ENCODE measurements at places on chromosomes 2 and 18.
A peak's percentile ranks its signal among the peaks of the same experiment; 100 is the strongest.

GRCh38 chr18:12417687-12418086 lies 10.0 kb downstream of the PRELID3A start:
- no peak for DNase-seq

GRCh38 chr2:121699421-121700333 lies 37.0 kb downstream of the NIFK start:
- peak; percentile 89 for DNase-seq

DNA sequence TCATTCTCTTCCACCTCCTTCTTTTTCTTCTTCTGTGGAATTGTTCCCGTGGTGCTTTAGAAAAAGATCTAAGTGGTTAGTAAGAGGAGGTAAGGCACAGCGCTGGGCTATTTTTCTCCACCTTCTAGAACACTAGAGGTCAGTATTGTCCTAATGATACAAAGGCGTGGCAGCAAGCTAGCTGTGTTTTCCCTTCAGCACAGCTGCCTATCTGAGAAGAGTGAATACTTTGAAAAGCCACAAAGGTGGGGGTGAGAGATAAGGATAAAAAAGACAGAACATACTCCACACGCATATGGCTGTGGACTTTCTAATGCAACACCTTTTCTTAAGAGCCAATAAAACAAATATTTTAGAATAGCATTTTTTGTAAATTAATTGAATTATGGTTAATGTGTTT lies 2.1 kb downstream of the CNTNAP5 start:
- no peak for DNase-seq

DNA sequence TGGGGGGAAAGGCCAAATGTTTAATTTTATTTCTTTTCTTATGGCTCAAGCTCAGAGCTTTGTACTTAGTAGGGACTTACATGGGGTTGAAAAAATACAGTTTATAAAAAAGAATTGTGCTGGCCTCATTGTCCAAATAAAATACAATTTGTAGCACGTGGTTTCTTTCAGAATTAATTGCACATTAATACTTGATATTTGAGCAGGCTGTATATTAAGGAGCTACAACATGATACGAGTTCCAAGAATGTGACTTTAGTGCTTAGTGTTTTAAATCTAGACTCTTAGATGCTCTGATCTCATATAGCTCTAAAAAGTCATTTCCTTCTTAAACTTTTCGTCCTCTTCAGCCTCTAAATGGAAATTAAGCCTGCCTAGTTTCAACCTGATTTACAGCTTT lies 46.4 kb upstream of the RASGRP3 start:
- no peak for DNase-seq

GRCh38 chr2:170155022-170155722 lies 22.8 kb upstream of the MYO3B start:
- no peak for DNase-seq

DNA sequence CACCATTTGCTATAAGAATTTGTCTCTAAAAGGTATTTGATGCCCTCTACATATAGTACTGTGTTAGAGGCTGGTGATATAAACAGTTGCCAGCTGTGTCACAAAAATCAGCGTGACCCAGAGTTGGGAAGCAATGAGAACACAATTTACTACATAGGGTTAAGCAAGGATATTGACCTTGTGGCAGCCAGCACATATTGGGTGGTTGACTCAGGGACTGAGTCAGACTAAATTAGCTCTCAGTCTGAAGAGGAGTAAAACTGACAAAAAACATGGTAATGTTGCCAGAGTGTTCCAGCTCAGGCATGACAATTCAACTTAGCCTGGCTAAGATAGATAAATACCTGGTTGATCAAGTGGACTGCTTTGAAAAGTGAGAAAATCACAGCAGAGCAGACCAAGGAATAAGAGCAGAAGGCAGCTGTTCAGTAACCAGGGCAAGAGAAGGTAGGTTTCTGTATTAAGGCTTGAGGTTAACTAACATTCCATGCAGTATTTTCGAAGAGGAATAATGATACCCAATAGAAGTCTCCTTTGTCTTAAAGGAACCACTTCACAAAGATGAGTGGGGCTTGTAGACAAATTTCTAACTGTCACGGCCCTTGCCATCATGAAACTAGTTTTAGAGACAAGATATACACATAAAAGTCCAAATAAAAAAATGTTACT lies 108.2 kb upstream of the ERBB4 start:
- DNase-seq: no peak

DNA sequence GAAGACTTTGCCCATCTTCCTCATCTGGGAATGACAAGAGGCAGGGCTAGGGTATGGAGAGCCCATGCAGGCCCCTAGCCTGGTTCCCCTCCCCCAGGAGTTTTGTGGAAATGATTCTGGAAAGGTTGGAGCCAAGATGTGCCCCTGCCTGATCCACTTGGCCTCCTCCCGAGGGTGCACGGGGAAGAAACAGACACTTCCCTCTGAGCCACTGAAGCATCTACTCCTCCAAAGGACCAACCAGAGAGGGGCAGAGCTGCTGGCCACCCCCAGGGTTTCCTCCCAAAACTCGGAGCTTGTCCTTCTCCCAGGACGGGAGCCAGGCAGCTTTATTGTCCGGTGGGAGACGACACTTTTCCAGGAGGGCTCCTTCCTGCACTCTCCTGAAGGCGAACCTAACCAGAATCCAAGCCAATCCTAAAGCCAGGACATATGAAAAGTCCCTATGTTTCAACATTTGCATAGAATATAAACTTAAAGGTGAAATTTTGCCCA lies 149.2 kb upstream of the COPS8 start:
- DNase-seq: no peak
